ENCODE measurements at places on chromosomes 7 and 10.

DNA sequence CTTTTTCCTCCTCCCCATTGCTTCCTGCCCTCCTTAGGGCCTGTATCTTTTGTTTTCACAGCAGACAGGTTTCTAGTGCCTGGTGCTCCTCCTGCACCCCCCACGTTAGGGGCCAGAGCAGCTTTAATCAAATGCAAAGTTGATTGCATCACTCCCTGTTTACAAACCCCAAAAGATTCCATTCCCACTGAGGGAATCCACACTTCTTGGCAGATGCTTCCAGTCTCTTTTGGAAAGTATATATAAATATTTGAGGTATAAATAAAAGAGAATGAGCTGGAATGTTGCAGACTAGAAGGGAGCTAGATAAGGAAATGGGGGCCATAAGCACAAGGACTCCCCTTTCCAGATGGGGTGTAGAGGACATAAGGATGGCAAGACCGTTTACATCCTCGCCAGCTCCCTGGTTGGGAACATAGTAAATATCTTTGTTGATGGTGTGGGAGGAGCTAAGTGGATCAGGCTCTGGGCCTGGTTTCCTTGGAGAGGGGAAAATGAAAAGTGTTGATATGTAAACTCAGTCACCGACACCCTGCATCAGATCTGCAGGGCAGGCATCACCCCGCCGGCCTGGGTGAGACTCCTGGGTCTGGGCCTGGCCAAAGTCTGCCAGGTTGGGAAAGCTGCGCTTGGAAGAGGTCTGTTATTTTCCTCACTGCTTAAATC is 6.2 kb downstream of the RARRES2 start:
- peaks cover 20% of the 10 kb centered on the region for H3K4me1 ChIP-seq
- DNase-seq: no peak
- H3K27ac ChIP-seq: peak overlapping the region; percentile 82

GRCh38 chr10:132958883-132959558 is 16.7 kb upstream of the CFAP46 start:
- no peak overlapping the region for H3K4me3 ChIP-seq
- H3K27me3 ChIP-seq: peaks cover 18% of the 10 kb centered on the region
- no peak overlapping the region for H3K27ac ChIP-seq
- DNase-seq: no peak

GRCh38 chr7:128221929-128222403 is 19.1 kb upstream of the LEP start:
- H3K27me3 ChIP-seq: peaks cover 68% of the 10 kb centered on the region
- H3K36me3 ChIP-seq: no peaks in the 10 kb centered on the region
- no peaks in the 10 kb centered on the region for H3K4me1 ChIP-seq

DNA sequence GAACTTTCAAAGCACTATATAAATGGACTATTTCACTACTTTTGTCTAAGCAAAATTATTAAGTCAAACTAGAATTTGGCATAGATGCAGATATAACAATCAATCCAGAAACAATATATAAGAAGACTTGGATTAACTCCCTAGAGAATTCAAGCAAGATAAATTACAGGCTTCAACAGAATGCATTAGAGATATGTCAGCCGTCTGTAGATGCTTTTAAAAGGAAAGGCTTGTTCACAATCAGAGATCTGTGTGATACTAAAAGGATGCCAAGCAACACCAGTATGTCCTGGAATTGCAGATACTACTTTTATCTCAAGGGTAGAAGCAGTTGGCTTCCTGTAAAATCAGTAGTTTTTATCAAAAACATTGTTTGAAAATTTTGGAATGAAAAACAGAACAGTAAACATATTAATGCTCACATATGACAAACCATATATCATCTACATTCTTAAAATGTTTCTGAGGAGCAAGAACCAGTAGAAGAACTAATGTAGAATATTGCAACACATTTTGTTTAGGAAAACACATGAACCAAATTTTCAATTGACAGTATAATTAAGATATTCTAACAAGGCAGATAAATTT is 947.9 kb upstream of the LRRN3 start:
- H3K27me3 ChIP-seq: no peaks in the 10 kb centered on the region
- H3K4me3 ChIP-seq: no peak overlapping the region
- peaks cover 7% of the 10 kb centered on the region for H3K4me1 ChIP-seq
- no peak for DNase-seq
- no peaks in the 10 kb centered on the region for H3K36me3 ChIP-seq

DNA sequence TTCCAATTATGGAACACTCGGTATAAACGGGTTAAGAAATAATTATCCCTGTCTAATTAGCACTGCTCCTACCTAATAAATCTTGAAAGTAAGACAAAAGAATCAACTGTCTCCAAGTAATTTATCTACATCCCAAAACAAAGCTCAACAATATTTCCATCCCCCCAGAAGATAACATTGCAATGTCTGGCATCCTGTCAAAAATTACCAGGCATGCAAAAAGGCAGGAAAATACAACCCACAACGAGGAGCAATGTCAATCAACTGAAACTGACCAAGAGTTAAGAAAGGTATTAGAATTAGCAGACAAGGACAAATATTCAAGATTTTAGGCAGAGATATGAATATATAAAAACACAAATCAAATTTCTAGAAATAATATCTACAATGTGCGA is 84.5 kb upstream of the SVIL start:
- no peaks in the 10 kb centered on the region for H3K27me3 ChIP-seq
- no peak overlapping the region for H3K4me3 ChIP-seq
- no peak overlapping the region for H3K27ac ChIP-seq

GRCh38 chr10:34492081-34492480 is 323.0 kb downstream of the PARD3 start:
- H3K27ac ChIP-seq: peak overlapping the region; percentile 23
- H3K27me3 ChIP-seq: no peaks in the 10 kb centered on the region
- H3K36me3 ChIP-seq: peaks cover 2% of the 10 kb centered on the region
- H3K4me1 ChIP-seq: peaks cover 27% of the 10 kb centered on the region
- H3K4me3 ChIP-seq: no peak overlapping the region
- DNase-seq: no peak

- no peak for DNase-seq
- H3K36me3 ChIP-seq: no peaks in the 10 kb centered on the region
- H3K4me1 ChIP-seq: no peaks in the 10 kb centered on the region
Measured at GRCh38 chr7:68925241-68925640, 673.0 kb upstream of the AUTS2 start.
